ENCODE measurements at places on chromosomes 6 and 20.
A peak's percentile ranks its signal among the peaks of the same experiment; 100 is the strongest.

GRCh38 chr20:50870561-50871161 is 60.6 kb downstream of the ADNP start:
- peak; percentile 91 for DNase-seq
- no peaks in the 10 kb centered on the region for H3K27me3 ChIP-seq
- no peaks in the 10 kb centered on the region for H3K36me3 ChIP-seq
- H3K4me1 ChIP-seq = no peaks in the 10 kb centered on the region
- H3K27ac ChIP-seq = no peak overlapping the region
- H3K4me3 ChIP-seq = no peak overlapping the region

DNA sequence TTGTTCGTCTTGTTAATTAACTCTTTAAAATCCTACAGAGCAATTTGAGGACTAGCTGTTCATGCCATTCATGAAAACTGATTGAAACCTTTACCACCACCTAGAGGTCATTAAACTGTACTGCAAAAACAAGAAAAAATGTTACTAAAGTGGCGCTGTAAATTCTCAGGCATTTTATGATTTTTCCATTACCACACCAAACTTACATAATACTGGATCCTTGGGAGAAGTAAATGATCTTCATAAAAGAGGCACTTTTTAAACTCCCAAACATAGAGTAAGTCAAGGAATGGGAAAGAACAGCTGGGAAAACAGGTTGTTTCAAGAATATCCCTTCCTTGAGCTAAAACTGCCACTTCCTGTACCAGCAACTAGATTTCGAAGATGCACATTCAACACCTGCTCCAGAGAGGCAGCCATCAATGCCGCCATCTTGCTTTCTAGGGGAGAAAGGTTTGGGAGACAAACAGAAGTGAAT is 54.3 kb downstream of the MYLIP start:
- H3K36me3 ChIP-seq = no peaks in the 10 kb centered on the region
- no peak overlapping the region for H3K27ac ChIP-seq
- no peak overlapping the region for H3K4me3 ChIP-seq

- no peaks in the 10 kb centered on the region for H3K4me1 ChIP-seq
- H3K36me3 ChIP-seq = no peaks in the 10 kb centered on the region
- no peaks in the 10 kb centered on the region for H3K27me3 ChIP-seq
- H3K27ac ChIP-seq = no peak overlapping the region
- DNase-seq = no peak
Observed at GRCh38 chr6:14858808-14859207, 387.1 kb upstream of the JARID2 start.

GRCh38 chr20:33914919-33915318 is 78.8 kb upstream of the RALY start:
- H3K27me3 ChIP-seq = no peaks in the 10 kb centered on the region
- DNase-seq = no peak
- peaks cover 6% of the 10 kb centered on the region for H3K4me1 ChIP-seq
- no peak overlapping the region for H3K27ac ChIP-seq

GRCh38 chr6:63440057-63440456 is 120.3 kb upstream of the LGSN start:
- no peak overlapping the region for H3K4me3 ChIP-seq
- no peak overlapping the region for H3K27ac ChIP-seq
- H3K4me1 ChIP-seq = no peaks in the 10 kb centered on the region
- no peaks in the 10 kb centered on the region for H3K36me3 ChIP-seq
- DNase-seq = no peak

All from kidney (tissue), 22 donors.